ENCODE measurements at places on chromosomes 2 and 18. TPM values are rescaled to one million over a fixed set of nuclear protein-coding genes. Genes with fewer than 3 reads are reported as not detected.

The ASB3 gene
- total RNA-seq, result 28.0 TPM

The GPAT2 gene
- total RNA-seq, result 11.0 TPM

The OXER1 gene
- total RNA-seq, result not detected

The CYBRD1 gene
- 144 TPM for total RNA-seq

The SETBP1 gene
- total RNA-seq, result 0.89 TPM

The OTX1 gene
- total RNA-seq, result not detected

The SCYGR7 gene
- total RNA-seq, result not detected

The NCK2 gene
- 19.6 TPM for total RNA-seq

The OTOF gene
- total RNA-seq, result 0.05 TPM

The ZNF521 gene
- total RNA-seq, result 13.1 TPM

The ANTXR1 gene
- total RNA-seq, result 73.1 TPM

The POTEC gene
- total RNA-seq, result not detected

The TSN gene
- total RNA-seq, result 49.1 TPM

The AAMP gene
- total RNA-seq, result 138 TPM

The HOXD12 gene
- not detected for total RNA-seq

The TACR1 gene
- not detected for total RNA-seq

The SLC16A14 gene
- 0.37 TPM for total RNA-seq

The NEURL3 gene
- total RNA-seq, result not detected

The LYPD6B gene
- total RNA-seq, result 2.1 TPM

The EML6 gene
- 1.7 TPM for total RNA-seq

The XIRP2 gene
- total RNA-seq, result under 0.01 TPM

The TCF7L1 gene
- total RNA-seq, result 1.3 TPM

The GNAL gene
- total RNA-seq, result 0.32 TPM

The KCNE4 gene
- 12.5 TPM for total RNA-seq

The IL36A gene
- total RNA-seq, result not detected

The KCNK3 gene
- 0.46 TPM for total RNA-seq

The ZAP70 gene
- total RNA-seq, result 0.05 TPM

The GREB1L gene
- 0.30 TPM for total RNA-seq
